A172 (cell line): ENCODE measurements at places on chromosomes 16 and 17. TPM values are rescaled to one million over a fixed set of nuclear protein-coding genes. Genes with fewer than 3 reads are reported as not detected.

DNA sequence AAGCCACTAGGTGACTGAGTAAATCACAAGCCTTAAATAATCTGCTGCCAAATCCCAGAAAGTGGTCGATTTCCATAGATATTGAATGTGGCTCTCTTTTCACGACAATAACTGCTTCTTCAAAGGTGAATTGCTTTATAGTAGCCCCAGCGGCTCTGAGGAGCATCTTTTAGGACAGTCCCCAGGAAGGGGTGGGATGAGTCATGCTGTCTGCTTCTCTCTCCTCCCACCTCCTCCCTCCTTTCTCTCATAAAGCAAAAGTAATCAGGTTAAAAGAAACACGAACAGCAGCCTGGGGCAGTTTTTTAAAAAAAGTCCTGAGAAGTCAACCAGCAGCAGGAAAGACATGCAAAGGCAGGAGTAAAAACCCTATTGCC lies 1.8 kb downstream of the KIAA0513 start:
- DNase-seq = peak; percentile 77

DNA sequence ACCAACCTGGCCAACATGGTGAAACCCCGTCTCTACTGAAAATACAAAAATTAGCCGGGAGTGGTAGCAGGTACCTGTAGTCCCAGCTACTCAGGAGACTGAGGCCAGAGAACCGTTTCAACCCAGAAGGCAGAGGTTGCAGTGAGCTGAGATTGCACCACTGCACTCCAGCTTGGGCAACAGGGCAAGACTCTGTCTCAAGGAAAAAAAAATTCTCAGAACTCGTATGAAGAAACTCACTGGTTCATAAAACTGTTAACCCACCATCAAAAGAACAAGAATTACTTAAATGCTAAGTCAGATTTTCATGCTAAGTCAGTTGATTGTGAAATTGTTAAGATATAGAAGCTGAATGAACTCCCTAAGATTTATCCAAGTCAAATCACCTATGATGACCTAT lies 31.3 kb downstream of the SLC39A11 start:
- no peak for DNase-seq

DNA sequence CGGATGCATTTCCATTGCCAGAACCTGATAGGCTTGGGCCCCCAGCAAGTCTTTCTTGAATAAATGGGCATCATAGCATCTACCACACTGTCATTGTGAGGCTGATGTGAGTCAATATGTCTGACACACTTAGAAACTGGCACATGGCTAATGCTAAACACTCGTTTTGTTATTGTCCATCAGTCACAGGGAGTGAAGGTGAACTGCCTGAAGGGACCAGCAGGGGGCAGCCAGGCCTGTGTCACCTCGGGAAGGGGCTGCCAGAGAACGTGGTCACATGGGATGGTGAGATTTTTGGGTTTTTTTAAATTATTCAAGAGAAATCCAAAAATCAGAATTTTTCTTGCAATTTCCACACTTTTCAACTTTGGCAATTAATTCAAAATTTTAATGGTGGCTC lies 831 bp upstream of the RCVRN start:
- DNase-seq = peak; percentile 44

DNA sequence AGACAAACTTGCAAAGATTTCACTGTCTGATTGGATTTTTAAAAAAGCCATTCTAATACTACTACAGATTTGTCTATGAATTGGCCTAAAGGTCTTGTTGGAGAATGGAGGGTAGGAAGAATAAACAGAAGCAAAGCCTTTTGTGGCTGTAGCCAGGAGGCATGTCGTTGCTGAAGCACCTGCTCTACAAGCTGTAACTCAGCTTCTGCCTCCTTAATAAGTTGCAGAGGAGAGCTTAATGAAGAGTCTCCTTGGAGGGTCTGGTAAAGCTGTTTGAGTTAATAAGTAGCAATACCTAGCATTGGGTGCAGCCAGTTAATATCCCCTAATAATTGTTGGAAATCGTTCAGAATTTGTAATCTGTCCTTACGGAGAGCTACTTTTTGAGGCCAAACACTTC lies 10.0 kb upstream of the ZNF689 start:
- DNase-seq = no peak

DNA sequence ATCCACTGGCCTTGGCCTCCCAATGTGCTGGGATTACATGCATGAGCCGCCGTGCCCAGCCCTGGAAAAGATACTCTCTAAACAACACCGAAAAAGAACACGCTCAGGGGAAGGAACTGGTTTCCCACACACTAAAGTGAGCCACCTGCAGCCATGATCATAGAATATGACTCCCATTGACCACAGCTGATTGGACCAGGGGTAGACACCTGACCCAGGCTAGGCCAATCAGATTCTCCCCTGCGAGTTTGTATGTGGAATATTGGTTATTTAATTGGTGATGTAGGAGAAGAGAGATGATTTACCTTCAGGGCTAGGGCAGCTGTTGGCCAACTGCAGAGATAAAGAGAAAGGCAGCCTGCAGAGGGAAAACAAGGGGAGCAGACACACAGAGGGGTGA lies 9.0 kb upstream of the GGA2 start:
- DNase-seq = no peak

GRCh38 chr16:30775392-30776188 lies 11.4 kb downstream of the ZNF629 start:
- no peak for DNase-seq

DNA sequence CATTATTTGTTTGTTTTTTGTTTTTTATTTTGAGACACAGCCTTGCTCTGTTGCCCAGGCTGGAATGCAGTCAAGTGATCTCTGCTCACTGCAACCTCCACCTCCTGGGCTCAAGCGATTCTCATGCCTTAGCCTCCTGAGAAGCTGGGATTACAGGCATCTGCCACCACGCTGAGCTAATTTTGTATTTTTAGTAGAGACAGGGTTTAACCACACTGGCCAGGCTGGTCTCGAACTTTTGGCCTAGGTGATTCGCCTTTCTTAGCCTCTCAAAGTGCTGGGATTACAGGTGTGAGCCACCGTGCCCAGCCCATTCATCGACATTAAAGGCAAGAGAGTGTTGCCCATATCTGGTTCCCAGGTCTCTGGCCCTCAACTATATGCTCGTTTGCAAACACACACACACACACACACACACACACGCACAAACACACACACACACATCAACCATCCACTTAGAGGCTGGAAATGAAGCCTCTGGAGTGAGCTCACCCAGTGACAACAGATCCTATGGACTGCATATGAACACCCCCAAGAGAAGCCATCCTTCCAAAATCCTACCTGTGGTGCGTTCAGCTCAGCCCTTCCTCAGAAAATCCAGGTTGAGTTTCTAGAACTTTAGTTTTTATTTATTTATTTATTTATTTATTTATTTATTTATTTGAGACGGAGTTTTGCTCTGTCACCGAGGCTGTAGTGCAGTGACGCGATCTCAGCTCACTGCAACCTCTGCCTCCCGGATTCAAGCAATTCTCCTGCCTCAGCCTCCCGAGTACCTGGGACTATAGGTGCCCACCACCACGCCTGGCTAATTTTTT lies 12.3 kb upstream of the SEPHS2 start:
- no peak for DNase-seq

Gene CENPX
- total RNA-seq = 155 and 163 TPM in 2 replicates

Gene USH1G
- total RNA-seq = 0.28 TPM in 1 of 2 replicates, not detected in the other

Gene MMP15
- 6.4 and 8.0 TPM in 2 replicates for total RNA-seq

Gene ENO3
- 4.0 and 12.3 TPM in 2 replicates for total RNA-seq

Gene PHF23
- 59.5 and 75.3 TPM in 2 replicates for total RNA-seq
